ENCODE measurements at places on chromosomes 16 and 17. TPM values are rescaled to one million over a fixed set of nuclear protein-coding genes. Genes with fewer than 3 reads are reported as not detected.

DNA sequence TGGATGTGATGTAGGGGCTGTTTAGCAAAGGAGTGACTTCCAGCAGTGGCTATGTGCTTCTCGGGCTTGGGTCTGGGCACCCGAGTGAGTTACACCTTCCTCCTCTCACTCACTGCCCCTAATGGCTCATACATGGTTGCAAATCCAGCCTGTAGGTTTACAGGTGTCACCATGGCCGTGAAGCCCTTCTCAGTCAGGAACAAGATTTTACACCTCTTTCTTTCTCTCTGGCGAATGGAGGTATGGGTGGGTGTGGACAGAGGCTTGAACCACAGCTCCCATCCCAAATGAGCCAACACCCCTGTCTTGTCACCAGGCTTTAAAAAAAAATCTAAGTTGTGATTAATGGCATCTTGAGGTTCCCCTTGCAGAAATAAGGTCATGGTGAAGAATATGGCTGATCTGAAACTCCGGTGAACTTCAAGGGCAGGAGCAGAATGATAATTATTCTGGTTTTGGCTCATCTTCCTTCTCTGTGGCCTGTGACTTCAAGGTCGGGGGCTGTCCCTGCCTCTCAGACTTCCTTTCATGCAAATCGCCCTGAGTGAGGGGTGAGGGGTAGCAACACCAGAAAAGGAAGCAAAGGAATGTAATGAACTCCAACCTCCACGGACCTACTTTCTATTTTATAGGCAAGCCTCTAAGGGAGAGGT is 331.2 kb downstream of the MAF start:
- no peak for ATAC-seq

DNA sequence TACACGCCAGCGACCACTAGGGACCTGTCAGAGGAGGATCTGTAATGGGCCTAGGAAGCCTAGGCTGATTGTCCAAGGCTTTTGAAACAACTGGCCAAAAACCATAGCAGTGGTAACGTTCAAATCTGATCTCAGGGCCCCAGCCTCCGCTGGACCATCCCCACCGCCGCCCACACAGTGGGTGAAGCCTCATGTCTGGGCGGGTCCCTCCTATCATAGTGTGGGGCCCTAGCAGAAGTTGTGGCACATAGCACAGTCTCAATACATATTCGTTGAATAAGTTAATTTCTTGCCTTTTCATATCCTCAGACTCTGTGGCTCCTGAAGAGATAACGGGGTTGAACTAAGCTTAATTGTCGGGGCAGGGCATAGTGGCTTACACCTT is 818 bp downstream of the DPH1 start:
- no peak for ATAC-seq

DNA sequence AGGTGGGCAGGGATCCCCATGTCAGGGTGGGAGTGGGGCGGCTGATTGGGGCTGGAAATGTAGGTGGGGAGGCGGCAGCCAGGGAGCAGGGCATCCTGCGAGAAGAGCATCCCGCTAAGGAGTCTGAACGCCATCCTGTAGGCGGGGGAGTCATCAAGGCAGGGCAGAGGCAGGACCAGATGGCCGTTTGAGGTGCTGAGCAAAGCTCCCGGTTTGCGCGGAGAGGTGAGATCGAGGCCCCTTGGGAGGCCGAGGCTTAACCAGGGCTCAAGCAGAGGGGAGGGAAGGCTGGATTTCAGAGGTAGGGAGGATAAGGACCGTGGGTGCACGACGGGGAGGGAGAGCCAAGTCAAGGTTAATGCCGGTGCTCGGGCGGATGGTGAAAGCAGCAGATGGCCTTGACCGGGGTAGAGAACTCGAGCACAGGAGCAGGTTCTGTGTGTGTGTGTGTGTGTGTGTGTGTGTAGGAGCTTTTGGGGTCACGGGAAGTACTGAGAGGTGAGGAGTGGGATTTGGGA is 472 bp upstream of the NME2 start:
- ATAC-seq = no peak

- peak; percentile 62 for ATAC-seq
Measured at GRCh38 chr16:71526111-71526631, at the start of gene CHST4. TSS of gene CHST4 (plus strand) at chr16:71526426. CDS start at chr16:71536678, 10,252 bp downstream.

DNA sequence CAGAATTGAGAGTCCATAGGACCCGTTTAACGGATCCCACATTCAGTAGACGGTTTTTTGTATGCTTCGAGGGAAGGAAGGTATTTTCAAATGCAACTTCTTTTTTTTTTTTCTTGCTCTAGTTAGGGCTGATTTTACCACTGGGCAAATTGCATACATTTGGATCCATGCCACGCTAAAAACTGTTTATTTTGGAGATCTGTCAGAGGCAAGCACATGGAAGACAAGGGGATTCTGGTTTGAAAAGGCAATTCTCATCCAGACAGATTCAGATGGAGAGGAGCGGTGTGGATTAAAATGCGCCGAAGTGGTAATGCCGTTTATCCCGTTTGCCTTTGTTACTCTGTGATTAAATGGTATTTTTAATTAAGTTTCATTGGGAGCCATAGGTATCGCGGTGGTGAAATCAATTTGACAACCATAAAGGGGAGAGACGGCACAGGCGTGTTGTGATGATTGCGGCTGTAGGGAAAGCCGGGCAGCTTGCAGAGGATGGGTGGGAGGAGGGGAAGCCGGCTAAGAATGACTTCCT is 170.4 kb downstream of the IRX3 start:
- no peak for ATAC-seq

DNA sequence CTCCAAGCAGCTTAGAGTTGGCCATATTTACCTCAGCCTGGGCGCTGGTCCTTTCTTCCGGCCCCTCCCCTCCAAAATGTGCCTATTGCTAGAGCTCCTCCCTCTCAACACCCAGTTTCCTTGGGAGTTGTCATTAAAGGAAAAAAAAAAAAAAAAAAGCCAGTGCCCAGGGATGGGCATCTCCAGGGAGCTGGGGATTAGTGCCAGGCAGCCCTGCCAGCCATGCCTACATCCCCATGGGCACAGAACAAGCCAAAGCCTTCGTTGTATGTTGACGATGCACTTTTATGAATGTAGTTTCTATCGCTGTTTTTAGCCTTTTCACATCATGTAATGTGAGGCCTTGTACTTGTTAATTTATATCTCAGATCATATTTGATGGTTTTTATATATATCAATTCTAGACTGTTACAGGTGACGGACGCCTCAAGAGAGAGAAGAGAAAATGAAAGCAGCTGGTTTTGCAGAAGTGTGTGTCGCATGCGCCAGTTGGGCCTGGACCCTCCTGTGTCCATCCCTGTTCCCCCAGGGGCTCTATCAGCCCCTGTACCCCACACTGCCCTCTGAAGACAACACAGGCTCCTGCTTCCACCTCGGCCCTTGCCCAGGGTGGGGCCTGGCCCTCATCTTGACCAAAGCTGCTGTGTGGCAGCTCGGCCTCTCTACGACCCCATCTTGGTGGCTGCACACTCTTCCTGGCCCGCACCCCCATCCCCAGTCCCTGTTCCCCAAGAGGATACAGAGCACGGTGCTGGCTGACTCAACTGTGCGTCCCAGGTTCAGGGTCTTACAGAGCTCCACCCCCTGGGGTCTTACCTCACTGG is 4.8 kb downstream of the LIMD2 start:
- no peak for ATAC-seq

GRCh38 chr17:51741458-51741857 is 417.1 kb downstream of the CA10 start:
- no peak for ATAC-seq

- ATAC-seq = no peak
Measured at GRCh38 chr17:57612202-57613071, 132.7 kb downstream of the CCDC182 start.

- no peak for ATAC-seq
Measured at GRCh38 chr17:5931616-5932015, 138.6 kb upstream of the WSCD1 start.

DNA sequence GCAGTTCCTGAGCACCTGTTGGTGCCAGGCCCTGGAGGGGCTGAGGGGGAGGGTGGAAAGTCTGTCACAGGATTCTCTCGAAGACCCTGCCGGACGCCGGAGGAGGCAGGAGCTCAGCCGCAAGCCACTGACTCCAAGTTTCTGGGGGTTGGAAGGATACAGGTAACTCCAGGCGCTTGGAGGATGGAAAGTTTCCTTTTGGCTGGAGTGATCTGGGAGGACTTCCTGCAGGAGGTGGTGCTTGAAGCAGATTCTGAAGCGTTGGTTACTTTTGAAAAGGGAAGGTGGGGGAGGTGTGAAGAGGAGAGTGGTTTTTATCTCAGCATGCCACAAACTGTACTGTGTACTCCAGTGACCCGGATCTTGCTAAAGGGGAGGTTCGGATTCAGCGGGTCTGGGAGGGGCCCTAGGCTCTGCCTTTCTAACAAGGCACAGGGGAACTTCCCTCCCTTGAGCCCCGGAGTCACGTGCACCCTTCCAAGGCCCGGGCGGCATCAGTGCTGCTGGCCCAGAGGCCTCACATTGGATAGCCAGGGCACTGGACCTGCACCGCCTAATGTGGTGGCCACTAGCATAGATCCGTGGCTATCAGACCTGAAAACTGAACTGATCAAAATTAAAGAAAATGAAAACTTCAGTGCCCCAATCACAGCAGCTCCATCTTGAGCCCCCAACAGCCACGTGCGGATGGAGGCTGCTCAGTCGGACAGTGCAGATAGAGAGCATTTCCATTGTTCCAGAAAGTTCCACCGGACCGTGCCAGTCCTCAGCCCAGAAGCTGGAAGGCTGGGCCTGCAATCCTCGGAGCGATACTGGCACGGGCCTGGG is 42.2 kb upstream of the GSE1 start:
- peak; percentile 12 for ATAC-seq

GRCh38 chr17:50381920-50382319 is 8.9 kb downstream of the EME1 start:
- ATAC-seq = no peak

- no peak for ATAC-seq
Measured at GRCh38 chr17:61947367-61948078, 19.7 kb upstream of the INTS2 start.

DNA sequence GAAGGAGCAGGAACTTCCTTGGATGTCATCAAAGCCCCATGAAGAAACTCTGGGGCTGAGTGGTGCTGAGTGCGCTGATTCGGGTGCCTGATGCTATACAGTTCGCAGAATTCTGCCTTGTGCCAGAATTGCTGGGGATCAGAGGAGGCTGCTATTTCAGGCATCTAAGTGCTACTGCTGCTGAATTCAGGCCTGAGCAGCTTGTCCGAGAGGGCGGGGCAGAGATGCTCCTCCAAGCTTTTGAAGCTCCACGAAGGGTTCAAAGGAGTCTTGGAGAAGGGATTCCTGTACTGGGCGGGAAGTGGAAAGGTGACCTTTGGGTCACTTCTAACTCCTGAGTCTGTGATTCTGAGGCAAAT is 227.8 kb downstream of the CCDC182 start:
- ATAC-seq = no peak

- peak; percentile 54 for ATAC-seq
Measured at GRCh38 chr17:45338023-45338781, 21.4 kb upstream of the MAP3K14 start.

GRCh38 chr16:49617016-49617629 is 238.8 kb downstream of the ZNF423 start:
- no peak for ATAC-seq

Gene SLC9A5
- 0.93 TPM for total RNA-seq

Gene TIMP2
- 203 TPM for total RNA-seq

Gene APOBR
- 1.2 TPM for total RNA-seq

Gene EFCAB13
- 7.0 TPM for total RNA-seq

Gene ABCC11
- total RNA-seq = not detected
